ENCODE measurements at places on chromosomes 6 and 20.

DNA sequence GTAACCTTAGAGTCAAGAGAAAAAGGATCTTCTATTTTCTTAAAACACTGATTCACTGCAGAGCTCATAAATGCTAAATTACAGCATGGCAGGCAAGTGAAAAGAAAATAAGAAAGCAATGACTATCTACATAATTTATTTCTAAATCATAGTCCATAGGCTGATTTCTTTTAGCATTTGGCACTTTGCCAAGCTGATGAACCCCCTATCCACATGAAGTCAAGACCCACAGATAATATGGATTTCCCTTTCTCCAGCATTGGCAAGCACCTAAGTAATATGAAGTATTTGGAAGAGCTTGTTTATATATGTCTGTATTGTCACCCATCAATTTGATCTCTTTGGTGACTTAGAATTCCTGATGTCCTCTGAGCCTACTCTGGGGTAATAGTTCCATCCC, 47.9 kb upstream of the MRAP2 start:
- DNase-seq, result no peak

DNA sequence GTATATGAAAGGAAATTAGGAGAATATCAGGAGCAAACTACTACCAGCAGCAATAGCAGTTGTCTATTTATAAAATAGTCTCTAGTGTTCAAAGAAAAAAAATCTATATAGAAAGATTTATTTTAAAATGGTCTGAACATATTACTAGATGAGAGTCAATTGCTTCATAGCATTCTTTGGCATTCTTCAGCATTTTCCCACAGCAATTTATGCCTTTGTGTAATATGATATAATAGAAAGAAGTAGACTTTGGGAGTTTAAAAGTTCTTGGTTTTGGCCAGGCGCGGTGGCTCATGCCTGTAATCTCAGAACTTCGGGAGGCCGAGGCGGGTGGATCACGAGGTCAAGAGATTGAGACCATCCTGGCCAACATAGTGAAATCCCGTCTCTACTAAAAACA, 157.0 kb upstream of the PLN start:
- DNase-seq, result no peak

- DNase-seq, result no peak
These were observed 94.3 kb downstream of the PAK5 start for GRCh38 chr20:9744551-9744950.

DNA sequence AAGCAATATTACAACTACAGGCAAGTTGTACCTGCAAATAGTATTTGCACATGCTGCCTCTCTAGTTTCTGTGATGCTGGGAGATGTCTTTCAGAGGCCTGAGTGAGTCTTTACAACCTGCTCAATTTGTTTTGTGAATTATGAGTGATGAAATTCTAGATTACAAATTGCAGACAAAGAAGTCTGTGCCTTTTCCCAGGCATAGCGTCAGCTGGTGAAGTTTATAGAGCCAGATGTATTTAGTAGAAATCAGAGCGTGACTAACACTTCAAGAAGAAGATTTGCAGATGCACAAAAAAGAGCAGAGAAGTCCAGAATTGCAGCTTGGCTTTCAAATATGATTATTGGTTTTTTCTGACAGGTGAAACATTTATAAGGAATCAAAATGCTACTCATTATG, 289.9 kb downstream of the PLCB1 start:
- no peak for DNase-seq

- DNase-seq, result no peak
These were observed 197.6 kb downstream of the RIMS1 start for GRCh38 chr6:72083976-72084375.
